ENCODE measurements at places on chromosomes 1 and 21.

GRCh38 chr1:169576935-169577331, 9.3 kb downstream of the F5 start:
- no peak for DNase-seq

GRCh38 chr1:3030663-3031381, 9.6 kb downstream of the ACTRT2 start:
- no peak for DNase-seq

GRCh38 chr1:191851799-191852595, 306.3 kb upstream of the RGS18 start:
- DNase-seq: no peak

GRCh38 chr1:232328486-232329102, 301.3 kb downstream of the SIPA1L2 start:
- DNase-seq: no peak

DNA sequence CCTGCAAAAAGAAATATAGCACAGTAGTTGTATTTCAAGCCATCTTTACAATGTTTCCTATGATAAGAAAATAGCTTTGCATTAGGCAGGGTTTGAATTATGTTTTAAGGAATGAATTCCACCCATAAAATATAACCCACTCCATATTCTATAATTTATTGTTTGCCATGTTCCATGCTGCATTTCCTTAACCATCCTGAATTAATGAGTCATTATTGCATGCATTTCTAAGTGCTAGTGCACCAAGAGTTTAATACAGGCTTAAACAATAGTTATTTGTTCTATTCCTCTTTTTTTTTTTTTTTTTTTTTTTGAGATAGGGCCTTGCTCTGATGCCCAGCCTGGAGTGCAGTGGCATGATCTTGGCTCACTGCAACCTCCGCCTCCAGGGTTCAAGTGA, 45.2 kb downstream of the MIGA1 start:
- DNase-seq: no peak

- no peak for DNase-seq
Measured at GRCh38 chr1:45016767-45017166, 4.7 kb downstream of the UROD start.

DNA sequence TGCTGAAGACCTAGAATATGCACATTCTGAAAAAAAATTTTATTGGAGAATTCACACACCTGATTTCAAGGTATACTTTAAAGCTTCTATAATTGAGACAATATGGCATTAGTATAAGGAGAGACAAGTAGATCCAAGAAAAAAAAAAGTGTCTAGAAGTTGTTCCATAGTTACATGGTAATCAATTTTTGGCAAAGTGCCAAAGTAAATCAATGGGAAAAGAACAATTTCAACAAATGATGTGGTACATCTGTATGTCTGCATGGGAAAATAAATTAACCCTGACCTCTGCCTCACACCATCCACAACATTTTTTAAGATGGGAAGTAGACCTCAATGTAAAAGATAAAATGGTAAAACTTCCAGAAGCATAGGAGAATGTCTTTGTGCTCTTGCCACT, 21.3 kb upstream of the BACH1 start:
- DNase-seq: no peak

DNA sequence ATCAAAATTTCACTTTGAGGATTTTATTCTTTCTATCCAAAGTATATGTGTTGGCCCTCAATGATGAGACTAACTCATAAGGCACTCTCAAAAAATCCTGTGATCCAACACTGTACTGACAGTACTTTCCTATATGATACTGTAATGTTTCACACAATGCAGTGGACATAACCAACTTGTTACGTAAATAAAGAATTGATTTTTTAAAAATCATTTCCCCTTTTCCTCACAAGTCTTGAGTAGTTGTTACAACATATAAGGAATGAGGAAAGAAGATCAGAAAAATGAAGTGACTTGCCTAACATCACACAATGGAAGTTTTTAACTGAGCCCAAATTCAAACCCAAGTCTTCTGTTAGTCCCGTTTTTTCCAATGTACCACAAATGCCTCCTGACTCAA, 17.2 kb downstream of the PTP4A2 start:
- DNase-seq: no peak

- no peak for DNase-seq
Measured at GRCh38 chr1:228079013-228079412, 3.5 kb upstream of the ARF1 start.

- DNase-seq: no peak
Measured at GRCh38 chr1:111747282-111747734, 8.1 kb upstream of the INKA2 start.

DNA sequence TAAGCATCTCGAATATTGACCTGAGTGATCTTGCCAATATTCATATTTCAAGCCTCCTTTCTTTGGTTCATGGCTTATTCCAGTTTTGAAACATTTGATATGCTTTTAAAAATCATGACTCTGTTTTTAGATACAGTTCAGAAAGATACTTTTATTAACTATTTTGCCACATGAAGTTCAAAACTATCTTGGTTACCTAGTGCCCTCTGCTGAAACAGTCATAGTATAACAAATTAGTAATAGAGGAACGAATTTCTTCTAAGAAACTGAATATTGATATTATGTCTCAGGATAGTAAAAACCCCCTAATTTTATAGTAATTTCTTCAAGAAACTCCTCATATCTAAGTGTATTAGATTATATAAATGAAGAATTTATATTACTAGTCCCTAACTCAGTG, 52.6 kb upstream of the RC3H1 start:
- DNase-seq: no peak

DNA sequence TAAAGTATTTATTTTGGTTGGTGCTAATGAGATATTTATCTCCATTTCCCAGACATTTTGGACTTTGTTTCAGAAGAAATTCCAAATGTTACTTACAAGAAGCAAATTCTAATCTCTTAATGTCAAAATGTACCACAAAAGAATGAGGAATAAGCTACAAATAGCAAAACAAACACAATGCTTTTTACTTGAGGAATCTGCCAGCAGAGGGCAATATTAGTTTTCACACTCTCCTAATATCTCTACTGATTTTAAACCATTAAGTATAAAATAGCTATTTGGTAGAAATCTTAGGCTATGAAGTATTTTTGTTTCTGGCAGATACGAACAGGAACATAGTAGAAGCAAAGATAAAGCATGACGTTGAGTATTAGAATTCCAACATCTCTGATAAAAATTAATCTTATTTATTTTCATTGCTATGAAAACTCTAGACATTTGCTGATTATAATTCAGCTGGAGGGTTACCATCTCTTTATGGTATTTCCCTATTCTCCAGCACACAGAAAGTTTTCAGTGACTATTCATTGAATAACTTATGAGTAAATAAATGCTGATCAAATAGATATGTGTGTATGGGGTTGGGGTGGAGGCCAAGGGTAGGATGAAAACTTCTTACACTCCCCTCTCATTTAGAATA, 13.4 kb upstream of the HMCN1 start:
- no peak for DNase-seq

DNA sequence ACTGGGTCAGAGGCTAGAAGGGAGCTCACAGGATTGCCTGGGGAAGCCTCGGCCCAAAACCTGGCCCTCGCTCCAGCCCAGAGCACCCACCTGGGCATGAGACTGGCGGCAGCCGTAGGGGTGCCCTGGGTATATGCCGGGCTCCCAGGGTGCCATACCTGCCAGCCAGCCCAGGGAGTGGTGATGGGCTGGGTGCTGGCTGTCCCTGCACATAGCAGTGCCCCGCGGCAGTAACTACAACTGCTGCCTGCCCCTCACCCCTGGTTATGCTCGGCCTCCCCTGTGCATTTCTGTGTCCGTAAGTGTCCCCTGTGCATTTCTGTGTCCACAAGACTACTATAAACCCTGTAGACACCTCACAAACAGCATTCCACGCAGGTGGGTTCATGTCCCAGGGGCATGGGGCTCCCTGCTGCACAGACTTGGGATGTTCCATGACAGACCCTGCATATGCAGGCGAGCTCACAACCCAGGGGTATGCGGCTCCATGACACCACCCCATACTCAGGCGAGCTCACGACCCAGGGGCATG, 5.8 kb upstream of the SPATC1L start:
- DNase-seq: no peak

DNA sequence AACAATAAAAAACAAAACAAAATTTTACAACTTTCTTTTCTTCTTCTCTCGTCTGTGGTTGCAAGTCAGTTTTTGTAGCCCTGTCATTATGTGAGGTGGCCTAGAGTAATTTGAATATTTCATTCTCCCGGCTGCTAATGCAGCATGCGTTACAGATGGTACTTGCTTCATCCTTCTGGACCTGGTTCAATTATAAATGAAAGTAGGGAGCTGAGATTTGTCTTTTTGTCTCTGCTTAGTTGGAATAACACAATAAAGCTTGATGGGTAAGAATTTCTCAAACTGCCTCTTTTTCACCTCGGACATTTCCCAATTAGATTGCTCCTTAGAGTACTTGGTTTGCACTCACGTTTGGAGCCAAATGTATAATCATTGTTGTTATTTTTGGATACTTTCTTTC, 201.6 kb downstream of the PBX1 start:
- no peak for DNase-seq

GRCh38 chr1:82486468-82486867, 685.7 kb downstream of the ADGRL2 start:
- no peak for DNase-seq

DNA sequence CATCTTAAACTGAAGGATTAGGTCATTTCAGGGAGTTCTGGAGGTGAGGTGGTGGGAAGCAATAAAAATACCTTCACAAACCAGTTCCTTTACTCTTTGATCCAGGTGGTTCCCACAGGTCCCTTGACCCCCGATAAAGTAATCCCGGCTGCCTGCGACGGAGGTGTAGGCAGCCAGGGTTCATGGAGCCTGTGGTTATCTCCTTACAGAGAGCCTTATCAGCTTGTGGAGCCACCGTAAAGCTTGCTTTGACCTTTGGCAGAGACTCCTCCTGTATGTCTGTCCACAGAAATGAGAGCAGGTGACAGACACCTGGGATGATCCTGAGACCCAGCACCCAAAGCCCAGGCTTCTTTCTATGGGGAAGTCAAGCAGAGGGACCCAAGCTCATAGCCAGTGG, 243.4 kb downstream of the KIF26B start:
- DNase-seq: no peak

DNA sequence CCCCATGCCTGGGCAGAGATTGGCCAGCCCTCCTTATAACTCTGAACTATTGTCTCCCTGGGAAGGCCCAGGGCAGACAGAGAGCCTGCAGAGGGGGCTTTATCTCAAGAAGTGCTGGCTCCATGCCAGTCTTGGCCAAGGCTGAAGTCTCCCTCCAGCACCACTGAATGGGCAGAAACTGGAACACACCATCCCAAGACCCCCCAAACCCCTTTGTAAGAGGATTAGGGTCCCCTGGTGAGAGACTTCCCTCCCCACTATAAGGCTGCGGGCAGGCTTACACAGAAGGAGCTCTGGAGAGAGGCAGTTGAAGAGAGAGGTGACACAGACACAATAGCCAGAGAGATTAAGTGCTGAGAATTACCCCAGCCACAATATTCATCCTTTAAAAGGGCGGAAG, 97.2 kb downstream of the NAV1 start:
- DNase-seq: no peak

GRCh38 chr1:221939607-221940006, 197.7 kb upstream of the DUSP10 start:
- no peak for DNase-seq

GRCh38 chr1:44643721-44644334, 30.5 kb downstream of the TMEM53 start:
- no peak for DNase-seq

All from stimulated activated CD8-positive, alpha-beta memory T cell treated with anti-CD3 and anti-CD28 coated beads, Interleukin-2, amount 100 ng/mL, for 1 hour (primary cell).